MCF 10A (cell line): ENCODE measurements at places on chromosomes 13 and 19.

- no peak for DNase-seq
These were observed 184.7 kb downstream of the PCCA start for GRCh38 chr13:100273552-100273951.

- DNase-seq, result no peak
These were observed 5.1 kb downstream of the IRGC start for GRCh38 chr19:43720936-43721335.

- peak; percentile 95 for DNase-seq
These were observed 14.0 kb upstream of the TUBB4A start for GRCh38 chr19:6516018-6516658.

GRCh38 chr13:109626386-109627171 is 159.8 kb downstream of the IRS2 start:
- DNase-seq, result no peak

DNA sequence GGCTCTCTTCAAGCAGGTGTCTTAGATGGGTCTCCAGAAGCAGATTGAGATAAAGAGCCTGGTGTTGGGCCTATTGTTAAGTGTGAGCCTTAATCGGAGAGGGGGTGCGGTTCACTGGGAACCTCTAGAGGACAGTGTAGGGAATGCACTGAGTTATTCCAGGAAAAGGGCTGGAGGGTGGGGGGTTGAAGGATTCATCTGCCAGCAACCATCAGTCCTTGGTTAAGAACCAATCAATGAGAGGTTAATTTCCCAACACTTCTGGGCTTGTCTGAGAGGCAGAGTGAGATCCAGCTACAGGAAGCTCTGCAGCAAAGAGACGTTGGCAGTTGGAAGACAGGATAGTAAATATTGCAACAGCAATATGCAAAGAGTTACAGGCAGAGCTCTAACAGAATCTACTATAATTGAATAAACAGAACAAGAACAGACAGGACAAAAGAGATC is 28.7 kb downstream of the CYP4F2 start:
- DNase-seq, result peak; percentile 60

DNA sequence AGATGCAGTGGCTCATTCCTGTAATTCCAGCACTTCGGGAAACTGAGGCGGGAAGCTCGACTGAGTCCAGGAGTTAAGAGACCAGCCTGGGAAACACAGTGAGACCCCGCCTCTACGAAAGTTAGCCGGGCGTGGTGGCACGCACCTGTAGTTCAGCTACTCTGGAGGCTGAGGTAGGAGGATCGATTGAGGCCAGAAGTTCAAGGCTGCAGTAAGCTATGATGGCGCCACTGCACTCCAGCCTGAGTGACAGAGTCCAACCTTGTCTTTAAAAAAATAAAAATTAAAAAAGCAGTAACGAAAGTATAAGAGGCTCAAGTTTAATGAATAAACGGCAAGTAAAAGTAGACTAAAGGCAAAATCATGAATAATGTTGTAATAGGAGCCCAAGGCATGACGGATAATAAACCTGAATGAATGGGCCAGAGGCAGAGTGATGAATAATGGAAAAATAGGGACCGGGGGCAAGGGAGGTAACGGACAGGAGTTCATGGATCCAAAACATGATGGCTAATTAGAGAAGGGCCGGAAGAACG is 1.2 kb upstream of the TOMM40 start:
- DNase-seq, result no peak

DNA sequence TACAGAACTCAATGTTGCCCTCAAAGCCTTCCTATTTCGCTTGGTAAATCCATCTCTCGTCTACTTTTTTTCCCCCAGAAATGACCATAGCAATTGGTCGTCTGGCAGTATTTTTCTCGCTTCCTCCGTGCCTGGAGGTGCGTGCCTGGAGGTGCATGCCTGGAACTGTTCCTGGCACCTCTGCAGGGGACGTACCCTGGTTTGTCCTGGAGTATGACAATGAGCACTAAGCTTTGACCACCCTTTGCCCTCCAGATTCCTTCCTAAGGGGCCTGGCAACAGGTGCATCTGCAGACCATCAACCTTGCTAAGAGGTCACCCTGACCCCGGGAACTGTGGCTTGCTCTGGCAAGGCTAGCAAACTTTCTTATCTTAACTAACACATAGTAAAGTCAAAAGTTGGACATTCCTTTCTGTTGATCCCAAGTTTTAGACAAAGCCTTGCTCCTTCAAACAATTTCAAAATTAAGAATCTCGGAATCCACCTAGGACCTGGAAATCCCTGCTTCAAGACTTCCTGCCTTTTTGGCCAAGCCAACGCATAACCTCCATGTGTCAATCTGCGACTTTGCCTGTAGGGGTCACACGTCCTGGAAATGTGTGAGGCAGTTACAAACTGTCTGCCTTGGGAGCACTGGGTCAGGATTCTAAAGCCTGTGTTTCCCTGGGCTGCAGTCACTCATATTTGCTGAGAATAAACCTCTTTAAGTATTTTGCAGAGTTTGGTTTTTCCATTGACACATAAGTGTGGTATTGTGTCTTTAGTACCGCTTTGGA is 28.8 kb upstream of the TUBGCP3 start:
- peak; percentile 62 for DNase-seq

DNA sequence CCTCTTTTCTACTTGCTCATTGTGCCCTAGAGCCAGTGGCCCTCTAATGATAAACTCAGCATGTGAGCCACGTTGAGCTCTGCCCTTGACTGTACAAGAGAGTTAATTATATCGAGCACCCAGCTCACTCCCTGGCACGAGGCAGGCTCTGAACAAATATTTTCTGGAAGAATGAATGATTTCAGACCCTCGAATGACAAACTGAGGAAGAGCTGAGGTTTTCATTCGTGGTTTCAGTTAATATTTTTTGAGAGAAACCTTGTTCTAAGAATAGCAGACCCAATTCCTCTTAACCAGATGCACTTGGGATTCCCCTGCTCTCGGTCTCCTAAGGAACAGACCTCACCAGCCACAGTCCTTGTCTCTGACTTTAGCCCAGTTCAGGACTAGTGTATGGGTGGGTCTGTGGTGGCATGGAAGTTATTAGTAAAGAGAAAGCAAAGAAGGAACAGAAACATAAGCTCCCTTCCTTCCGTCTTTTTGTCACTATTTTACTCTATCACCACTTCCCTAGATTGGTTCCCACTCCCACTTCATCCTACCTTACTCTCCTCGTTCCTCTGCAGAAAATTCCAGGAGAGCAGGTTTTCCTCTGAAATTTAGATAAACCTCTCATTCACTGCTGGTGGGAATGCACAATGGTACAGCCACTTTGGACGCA is 22.1 kb upstream of the WDFY2 start:
- DNase-seq, result no peak

- DNase-seq, result no peak
These were observed 82.2 kb downstream of the SLC7A1 start for GRCh38 chr13:29513002-29513980.

GRCh38 chr13:78187781-78188180 is 269.1 kb upstream of the EDNRB start:
- DNase-seq, result no peak

DNA sequence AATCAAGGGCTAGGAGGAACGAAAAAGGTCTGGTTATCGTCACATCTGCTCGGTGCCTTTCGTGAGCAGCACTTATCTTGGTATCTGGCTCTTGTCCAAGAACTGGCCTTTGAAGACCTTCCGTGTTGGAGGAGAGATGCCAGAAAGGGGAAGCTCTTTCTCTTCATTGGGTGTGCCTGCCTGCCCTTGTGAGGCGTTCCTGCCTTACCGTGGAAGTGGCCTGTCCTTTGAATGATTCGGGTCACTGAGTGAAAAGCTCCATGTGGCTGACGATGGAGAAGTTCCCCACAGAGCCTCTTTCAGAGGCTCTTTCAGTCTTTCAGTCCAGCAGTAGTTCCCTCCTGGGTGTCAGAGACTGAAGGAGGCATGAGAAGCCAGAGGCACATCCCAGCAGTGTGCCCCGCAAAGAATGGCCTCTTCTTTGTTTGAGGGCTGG is 121.5 kb upstream of the SLC10A2 start:
- DNase-seq, result no peak
